Aorta (tissue), 5 donors: ENCODE measurements at places on chromosomes 4 and X. TPM values are rescaled to one million over a fixed set of nuclear protein-coding genes. Genes with fewer than 3 reads are reported as not detected.

GRCh38 chrX:79161655-79162054, 17.2 kb downstream of the GPR174 start:
- H3K27me3 ChIP-seq, result no peaks in the 10 kb centered on the region
- H3K27ac ChIP-seq, result no peak overlapping the region
- H3K36me3 ChIP-seq, result no peaks in the 10 kb centered on the region
- DNase-seq, result no peak

The MAGEA12 gene
- total RNA-seq, result not detected

GRCh38 chr4:114980932-114981708, 132.3 kb downstream of the NDST4 start:
- H3K36me3 ChIP-seq, result no peaks in the 10 kb centered on the region
- H3K27ac ChIP-seq, result no peak overlapping the region
- H3K27me3 ChIP-seq, result no peaks in the 10 kb centered on the region
- DNase-seq, result no peak
- H3K4me1 ChIP-seq, result no peaks in the 10 kb centered on the region
- H3K4me3 ChIP-seq, result no peak overlapping the region

- no peaks in the 10 kb centered on the region for H3K36me3 ChIP-seq
- H3K27me3 ChIP-seq, result no peaks in the 10 kb centered on the region
- H3K27ac ChIP-seq, result no peak overlapping the region
These were observed 91.3 kb downstream of the PTPN13 start for GRCh38 chr4:86685401-86685800.

The ZDHHC15 gene
- total RNA-seq, result 4.8 TPM

The SCOC gene
- 45.6 TPM for total RNA-seq

- no peak overlapping the region for H3K27ac ChIP-seq
- no peak for DNase-seq
These were observed 366.3 kb downstream of the TLL1 start for GRCh38 chr4:166239354-166239753.

DNA sequence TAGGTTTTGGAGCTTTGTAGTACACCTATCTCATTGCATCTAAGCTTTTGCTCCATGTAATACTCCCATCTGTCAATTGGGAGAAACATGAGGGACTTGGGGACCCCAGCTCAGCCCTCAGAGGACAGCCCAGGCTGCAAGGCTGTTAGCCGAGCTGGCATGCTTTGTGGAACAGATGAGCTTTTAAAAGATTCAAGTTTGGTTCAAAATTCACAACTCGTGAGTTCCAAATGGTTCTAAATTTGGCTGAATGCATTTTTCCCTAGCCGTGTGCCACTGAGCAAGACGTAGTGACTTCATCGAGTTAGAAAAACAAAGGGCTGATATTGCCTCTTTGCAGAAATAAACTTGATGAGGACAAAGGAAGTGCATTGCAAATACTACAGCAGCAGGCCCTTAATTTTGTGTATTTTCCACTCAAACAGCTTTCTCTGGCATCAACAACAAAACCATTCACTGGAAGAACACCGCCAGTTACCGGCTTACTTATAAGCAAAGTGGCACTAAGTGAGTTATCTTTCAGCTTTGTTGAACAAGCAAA, 165.0 kb upstream of the HS3ST1 start:
- H3K36me3 ChIP-seq, result no peaks in the 10 kb centered on the region
- no peak overlapping the region for H3K27ac ChIP-seq
- H3K4me1 ChIP-seq, result no peaks in the 10 kb centered on the region
- DNase-seq, result no peak
- H3K27me3 ChIP-seq, result no peaks in the 10 kb centered on the region

The RHOH gene
- 4.1 TPM for total RNA-seq

DNA sequence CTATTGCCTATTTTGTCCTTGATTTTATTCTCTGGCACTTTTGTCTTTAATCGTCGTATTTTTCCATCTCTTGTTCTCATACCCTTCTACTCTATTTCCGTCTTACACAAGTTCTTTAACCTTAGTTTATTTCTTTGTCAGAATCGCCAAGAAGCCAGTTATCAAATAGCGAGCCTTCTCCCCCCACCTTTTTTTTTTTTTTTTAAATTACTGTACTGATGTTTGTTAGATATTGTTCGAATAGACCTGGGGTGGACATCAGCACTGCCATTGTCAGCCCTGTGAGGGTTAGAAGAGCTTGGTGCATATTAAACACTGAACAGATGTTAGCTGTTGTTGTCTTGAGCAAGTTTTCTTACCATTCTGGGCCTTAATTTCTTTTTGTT, 1.2 kb downstream of the SPCS3 start:
- peak overlapping the region; percentile 29 for H3K27ac ChIP-seq
- H3K4me1 ChIP-seq, result no peaks in the 10 kb centered on the region
- no peak for DNase-seq
- H3K27me3 ChIP-seq, result no peaks in the 10 kb centered on the region
- no peaks in the 10 kb centered on the region for H3K36me3 ChIP-seq

The KLKB1 gene
- total RNA-seq, result 2.2 TPM

DNA sequence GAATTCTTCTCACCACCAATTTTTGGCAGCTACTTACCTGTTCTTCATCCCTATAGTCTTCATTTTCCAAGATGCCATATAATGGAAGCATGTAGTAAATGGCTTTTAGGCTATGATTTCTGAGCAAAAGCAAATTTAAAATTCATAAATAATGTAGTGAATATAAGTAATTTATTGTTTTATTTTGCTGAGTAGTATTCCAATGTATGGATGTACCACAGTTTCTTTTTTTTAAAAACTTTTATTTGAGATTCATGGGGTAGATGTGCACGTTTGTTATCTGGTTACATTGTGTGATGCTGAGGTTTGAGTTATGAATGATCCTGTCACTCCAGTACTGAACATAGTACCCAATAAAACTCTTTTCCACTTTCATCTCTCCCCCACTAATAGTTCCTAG, 369.1 kb downstream of the IL15 start:
- no peaks in the 10 kb centered on the region for H3K4me1 ChIP-seq
- no peak overlapping the region for H3K27ac ChIP-seq
- H3K36me3 ChIP-seq, result no peaks in the 10 kb centered on the region
- H3K4me3 ChIP-seq, result no peak overlapping the region

- H3K36me3 ChIP-seq, result no peaks in the 10 kb centered on the region
- H3K4me3 ChIP-seq, result no peak overlapping the region
- H3K4me1 ChIP-seq, result no peaks in the 10 kb centered on the region
These were observed 263.6 kb downstream of the HS3ST1 start for GRCh38 chr4:11165052-11165451.
